Body of pancreas (tissue), 4 donors: ENCODE measurements at places on chromosomes 11 and 22. TPM values are rescaled to one million over a fixed set of nuclear protein-coding genes. Genes with fewer than 3 reads are reported as not detected.

- DNase-seq: no peak
These were observed 10.2 kb upstream of the RBM4B start for GRCh38 chr11:66687831-66688281.

The FADS2 gene
- 4.4 TPM for total RNA-seq

The POGLUT3 gene
- 9.9 TPM for total RNA-seq

GRCh38 chr22:49400941-49401598 is 426.6 kb downstream of the BRD1 start:
- DNase-seq: no peak

GRCh38 chr11:68099474-68100405 is 21.4 kb downstream of the CHKA start:
- DNase-seq: peak; percentile 96

GRCh38 chr11:68266936-68267880 is 4.6 kb downstream of the C11orf24 start:
- DNase-seq: no peak

The USH1C gene
- total RNA-seq: 20.8 TPM

The HTR3A gene
- 1.0 TPM for total RNA-seq

- DNase-seq: no peak
These were observed 687.2 kb downstream of the OPCML start for GRCh38 chr11:132844956-132845696.

- DNase-seq: no peak
These were observed 30.9 kb downstream of the PTPRJ start for GRCh38 chr11:48011102-48011797.

GRCh38 chr11:84297570-84297969 is 1011.4 kb upstream of the CCDC90B start:
- no peak for DNase-seq

- DNase-seq: no peak
These were observed 194.3 kb upstream of the BDNF start for GRCh38 chr11:27894552-27894951.

- DNase-seq: no peak
These were observed 3.3 kb downstream of the PELI3 start for GRCh38 chr11:66470015-66470414.

DNA sequence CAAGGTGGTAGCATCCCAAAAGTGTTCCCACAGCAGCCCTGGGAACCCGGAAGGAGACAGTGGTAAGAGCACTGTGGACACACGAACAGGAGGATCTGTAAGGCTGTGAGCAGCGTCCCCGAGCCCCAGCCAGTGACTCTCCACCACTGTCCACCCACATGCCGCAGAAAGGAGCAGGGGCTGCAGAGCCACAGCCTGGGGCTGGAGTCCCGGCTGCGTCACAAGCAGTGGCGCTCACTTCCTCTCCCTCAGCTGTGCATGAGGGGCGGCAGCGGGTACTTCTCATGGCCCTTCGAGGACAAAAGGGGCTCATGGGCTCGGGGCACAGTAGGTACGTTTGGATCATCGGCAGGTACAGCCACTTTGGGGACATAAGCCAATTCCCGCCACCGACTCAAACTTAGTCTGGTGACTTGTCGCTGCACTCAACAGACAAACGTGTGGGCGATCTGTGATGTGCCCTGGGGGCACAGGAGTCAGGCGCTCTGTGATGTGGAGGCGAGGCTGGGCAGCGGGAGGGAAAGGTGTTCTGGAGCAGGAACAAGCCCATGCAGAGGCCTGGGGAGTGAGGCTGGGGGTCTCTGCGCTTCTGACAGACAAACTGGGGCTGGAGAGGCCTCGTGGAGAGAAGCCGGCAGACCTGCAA is 68.5 kb downstream of the SCUBE1 start:
- DNase-seq: no peak

The PRAME gene
- total RNA-seq: not detected

DNA sequence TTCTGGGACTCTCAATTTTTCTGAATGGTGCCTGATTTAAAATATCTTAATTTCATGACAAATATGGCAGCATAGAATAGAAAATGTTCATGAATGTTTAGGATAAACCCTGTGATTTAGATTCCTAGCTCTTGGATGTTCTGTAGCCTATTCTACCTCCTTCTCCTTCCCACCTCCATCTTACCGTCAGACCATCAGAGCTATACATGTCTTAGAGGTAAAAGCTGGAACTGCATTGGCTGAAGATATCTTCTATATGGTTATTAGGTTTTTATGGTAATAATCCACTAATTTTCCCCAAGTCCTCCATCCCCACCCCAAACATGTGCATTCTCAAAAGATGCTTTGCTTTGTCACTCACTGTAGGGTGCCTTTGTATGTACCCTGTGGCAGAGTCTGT is 46.9 kb upstream of the CSTF3 start:
- DNase-seq: no peak

GRCh38 chr22:44335066-44335839 is 22.5 kb upstream of the SHISAL1 start:
- DNase-seq: no peak

- DNase-seq: no peak
These were observed 201.5 kb downstream of the TRIM29 start for GRCh38 chr11:119936426-119936825.

DNA sequence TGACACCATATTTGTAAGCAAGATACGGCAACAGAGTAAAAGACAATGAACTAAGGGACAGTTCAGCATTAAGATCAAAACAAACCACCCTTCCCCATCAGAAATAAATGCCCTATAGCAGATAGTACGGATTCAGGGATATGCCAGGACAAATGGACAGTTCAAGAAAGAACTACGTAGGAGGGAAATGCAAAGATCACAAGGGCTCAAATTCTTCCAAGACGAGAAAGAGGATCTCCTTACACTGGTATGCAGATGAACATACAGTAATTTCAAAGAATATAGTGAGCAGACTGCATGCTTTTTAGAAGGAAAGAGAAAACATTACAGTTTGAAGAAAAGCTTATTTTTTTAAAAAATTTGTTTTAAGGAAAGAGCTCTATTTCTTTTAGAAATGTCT is 124.7 kb upstream of the APOA1 start:
- DNase-seq: no peak

The MS4A15 gene
- total RNA-seq: not detected

The ASCC2 gene
- total RNA-seq: 42.0 TPM

The SCGB1A1 gene
- not detected for total RNA-seq

DNA sequence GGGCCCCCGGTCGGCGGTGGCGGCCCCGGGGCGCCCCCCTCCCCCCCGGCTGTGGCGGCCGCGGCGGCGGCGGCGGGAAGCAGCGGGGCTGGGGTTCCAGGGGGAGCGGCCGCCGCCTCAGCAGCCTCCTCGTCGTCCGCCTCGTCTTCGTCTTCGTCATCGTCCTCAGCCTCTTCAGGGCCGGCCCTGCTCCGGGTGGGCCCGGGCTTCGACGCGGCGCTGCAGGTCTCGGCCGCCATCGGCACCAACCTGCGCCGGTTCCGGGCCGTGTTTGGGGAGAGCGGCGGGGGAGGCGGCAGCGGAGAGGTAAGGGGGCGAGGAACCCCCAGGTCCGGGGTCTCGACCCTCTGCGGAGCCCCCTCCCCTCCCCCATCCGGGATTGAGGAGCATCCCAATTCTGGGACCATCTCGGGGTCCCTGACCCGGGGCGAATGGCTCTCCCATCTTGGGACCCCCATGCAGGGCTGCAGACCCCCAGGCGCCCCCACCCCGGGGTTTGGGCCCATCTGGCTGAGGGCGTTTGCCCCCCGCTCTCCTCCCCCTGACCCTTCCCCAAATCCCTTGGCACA is 431 bp downstream of the KMT2A start:
- DNase-seq: peak; percentile 22

DNA sequence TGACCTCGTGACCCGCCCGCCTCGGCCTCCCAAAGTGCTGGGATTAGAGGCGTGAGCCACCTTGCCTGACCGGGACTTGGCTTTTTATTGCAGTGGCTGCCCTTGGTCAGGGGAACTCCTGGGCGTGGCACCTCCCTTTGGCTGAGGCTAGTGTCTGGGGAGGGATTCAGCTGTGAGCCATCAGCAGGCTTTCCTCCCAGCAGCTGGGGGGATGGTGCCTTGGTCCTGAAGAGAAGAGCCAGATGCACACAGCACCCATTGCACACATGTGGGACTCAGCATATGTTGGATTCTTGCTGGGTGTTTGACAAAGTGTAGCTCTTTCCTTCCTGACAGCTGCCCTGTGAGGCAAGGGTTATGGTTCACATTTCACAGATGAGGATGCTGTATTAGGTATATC is 8.4 kb downstream of the CYTH4 start:
- no peak for DNase-seq

DNA sequence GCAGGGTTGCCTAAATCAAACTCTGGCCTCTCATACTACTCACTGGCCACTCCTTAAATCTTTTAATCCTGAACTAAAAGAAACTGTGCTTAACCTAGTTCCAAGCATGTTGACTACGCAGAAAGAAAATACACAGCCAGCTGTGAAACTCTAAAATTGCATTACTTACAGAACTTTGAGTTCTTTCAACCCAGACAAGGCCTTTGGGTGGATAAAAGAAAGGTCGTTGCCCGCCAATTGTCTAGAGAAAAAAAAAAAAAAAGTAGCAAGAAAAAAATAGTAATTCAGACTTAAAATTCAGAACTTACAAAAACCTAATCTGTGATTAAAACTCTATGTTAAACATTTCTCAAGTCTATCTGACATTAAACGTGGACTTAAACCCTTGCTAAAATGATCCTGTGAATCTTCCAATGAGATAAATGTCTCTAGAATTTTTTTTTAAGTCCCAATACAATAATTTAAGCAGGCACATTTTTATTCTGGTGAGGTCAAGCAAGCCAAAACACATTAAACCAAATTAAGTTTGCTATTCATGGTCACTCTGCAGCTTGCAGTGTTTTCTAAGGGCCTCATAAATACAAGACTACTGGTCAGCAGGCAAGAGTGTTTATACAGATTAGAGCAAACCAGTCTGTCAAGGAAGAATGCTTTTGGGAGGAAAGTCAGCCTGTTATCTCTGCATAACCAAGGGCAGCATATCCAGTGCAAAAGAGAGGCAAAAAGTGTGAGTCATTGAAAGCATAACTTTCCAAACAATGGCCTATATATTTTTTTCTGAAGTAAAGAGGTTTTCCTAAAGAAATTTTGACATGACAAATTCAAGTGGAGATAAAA is 29.5 kb upstream of the CCDC34 start:
- no peak for DNase-seq

The SLC17A6 gene
- not detected for total RNA-seq

DNA sequence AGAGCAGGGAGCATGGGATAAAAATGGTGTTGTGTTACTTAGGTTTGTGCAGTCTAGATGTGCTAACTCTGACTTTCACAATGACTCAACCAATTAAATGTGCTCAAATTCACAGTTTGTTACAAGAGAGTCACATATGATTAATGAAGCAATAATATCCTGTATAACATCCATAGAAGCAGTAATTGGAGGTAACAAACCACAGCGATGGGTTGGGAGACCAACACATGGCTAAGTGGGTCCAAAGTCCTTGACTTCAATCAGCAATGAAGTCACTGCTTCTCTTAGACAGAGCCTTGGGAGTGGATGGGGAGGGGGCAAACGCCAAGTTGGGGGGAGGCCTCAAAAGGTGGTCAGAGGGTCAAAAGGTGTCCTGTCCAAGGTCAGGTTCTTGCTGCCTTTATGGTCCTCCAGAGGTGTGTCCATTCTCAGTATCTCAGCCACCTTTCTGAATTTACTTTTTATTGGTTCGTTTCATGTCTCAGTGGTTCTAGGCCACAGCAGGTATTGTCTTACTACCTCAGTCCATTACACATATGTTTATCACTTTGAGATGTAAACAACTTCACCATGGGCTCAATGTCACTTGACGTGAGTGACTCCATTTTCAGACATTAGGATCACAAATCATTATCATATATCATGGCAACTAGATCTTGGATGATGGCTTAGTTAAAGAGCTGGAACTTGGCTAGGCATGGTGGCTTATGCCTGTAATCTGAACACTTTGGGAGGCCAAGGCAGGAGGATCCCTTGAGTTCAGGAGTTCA is 32.4 kb downstream of the SLN start:
- DNase-seq: no peak

The SCGB1C1 gene
- total RNA-seq: not detected

DNA sequence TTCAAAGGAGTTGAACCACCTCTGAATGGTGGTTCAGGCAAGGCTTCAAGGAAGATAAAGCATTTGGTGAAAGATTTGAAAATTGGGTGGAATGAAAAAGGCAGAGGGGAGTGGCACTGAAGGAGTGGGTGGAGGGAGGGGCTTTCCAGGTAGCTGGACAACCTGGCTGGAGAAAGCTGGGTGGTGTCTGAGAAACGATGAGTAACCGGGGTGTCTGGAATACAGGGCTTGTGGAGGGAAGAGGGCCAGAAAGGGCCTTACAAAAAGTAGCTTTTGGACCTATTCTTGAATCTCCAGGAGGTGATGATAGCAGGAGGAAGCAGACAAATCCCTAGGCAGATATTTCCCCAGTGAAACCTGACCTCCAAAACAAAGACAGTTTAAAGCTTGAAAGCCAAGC is 99.3 kb downstream of the RASSF10 start:
- DNase-seq: no peak

- DNase-seq: no peak
These were observed 25.2 kb downstream of the FAM76B start for GRCh38 chr11:95764267-95764898.

GRCh38 chr11:117869604-117870003 is 6.9 kb downstream of the FXYD6 start:
- no peak for DNase-seq

DNA sequence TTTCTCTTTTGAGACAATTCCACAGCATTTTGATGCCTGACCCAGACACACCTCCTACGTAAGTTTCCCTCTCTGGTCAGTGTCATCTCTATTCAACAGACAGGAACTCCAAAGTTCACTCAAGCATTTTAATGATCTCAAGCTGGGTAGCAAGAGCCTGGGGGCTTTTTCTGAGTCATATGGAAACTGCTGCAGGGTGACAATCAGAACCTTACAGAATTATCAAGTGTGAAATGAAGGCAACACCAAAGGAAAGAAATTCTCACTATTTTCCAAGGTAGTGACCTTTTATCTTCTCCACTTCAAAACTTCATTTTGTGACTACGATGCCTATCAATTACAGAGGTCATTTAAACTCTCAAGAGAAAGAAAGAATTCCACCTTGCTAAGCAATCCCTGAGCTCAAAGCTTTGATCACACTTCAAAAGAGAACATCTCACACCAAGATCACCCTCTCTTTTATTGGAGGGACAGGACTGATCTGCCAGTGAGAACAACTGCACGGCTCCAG is 229.0 kb upstream of the ZC3H12C start:
- DNase-seq: no peak

DNA sequence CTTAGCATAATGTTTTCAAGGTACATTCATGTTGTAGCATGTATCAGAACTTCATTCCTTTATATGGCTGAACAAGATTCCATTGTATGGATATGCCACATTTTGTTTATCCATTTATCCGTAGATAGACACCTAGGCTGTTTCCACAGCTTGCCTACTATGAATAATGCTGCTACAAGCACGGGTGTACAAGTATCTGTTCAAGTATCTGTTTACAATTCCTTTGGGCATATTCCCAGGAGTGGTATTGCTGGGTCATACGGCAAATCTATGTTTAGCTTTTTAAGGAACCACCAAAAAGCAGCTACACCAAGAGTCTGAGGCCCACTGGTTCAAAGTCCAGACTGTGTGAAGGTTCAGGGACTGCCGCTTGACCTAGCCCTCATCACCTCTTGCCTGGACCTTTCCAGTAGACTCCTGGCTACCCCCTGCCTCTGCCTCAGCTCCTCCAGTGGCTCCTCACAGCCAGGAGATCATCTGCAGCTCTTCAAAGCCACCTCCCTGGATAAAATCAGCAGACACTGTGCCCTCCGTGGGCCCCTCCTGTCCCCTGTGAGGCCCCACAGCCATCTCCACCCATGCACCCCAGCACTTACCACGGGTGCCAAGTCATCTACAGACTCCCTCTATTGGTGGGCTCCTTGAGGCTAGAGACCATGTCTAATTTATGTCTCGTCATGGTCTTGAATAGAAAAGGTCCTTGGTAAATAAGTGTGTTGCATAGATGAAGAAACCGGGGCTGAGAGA is 160.3 kb downstream of the MN1 start:
- no peak for DNase-seq

- no peak for DNase-seq
These were observed 3.1 kb downstream of the TRMT112 start for GRCh38 chr11:64314146-64314804.
